Aorta (tissue), 5 donors: ENCODE measurements at places on chromosomes 6 and 20. TPM values are rescaled to one million over a fixed set of nuclear protein-coding genes. Genes with fewer than 3 reads are reported as not detected.

- H3K27me3 ChIP-seq: no peaks in the 10 kb centered on the region
- H3K4me1 ChIP-seq: no peaks in the 10 kb centered on the region
- H3K36me3 ChIP-seq: no peaks in the 10 kb centered on the region
- no peak for DNase-seq
- peak overlapping the region; percentile 82 for H3K4me3 ChIP-seq
Observed at GRCh38 chr6:30571762-30572082, 480 bp downstream of the ABCF1 start.

GRCh38 chr20:53582574-53583351 is 10.9 kb downstream of the ZNF217 start:
- H3K36me3 ChIP-seq: no peaks in the 10 kb centered on the region
- H3K4me1 ChIP-seq: no peaks in the 10 kb centered on the region
- no peak for DNase-seq
- no peak overlapping the region for H3K4me3 ChIP-seq

Gene COL19A1
- polyA plus RNA-seq: not detected

Gene ERVFRD-1
- not detected for polyA plus RNA-seq

Gene TMEM239
- not detected for polyA plus RNA-seq
